Ovary (tissue), 10 donors: ENCODE measurements at places on chromosomes 12 and 14. TPM values are rescaled to one million over a fixed set of nuclear protein-coding genes. Genes with fewer than 3 reads are reported as not detected.

DNA sequence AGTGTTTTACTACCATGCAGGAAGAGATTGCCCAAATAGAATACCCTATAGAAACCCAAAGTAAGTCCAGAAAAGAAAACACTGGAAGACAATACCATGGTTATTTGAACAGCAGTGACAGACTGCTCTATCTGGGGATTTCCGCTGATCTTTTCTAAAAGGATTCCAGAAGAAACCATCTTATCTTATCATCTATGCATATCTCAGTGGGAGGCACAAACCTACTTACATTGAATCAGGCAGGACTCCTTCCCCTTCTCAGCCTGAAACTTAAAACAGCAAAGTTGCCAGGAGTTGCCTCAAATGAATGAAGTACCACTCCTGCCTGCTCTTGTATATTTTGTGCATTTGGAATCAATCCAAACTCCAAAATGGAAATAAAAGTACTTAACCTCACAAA is 56.7 kb upstream of the NR2C1 start:
- H3K36me3 ChIP-seq, result no peaks in the 10 kb centered on the region
- no peak overlapping the region for H3K27ac ChIP-seq
- no peak for DNase-seq
- no peaks in the 10 kb centered on the region for H3K4me1 ChIP-seq
- no peaks in the 10 kb centered on the region for H3K27me3 ChIP-seq
- no peak overlapping the region for H3K4me3 ChIP-seq

Gene MYO1H
- not detected for total RNA-seq

DNA sequence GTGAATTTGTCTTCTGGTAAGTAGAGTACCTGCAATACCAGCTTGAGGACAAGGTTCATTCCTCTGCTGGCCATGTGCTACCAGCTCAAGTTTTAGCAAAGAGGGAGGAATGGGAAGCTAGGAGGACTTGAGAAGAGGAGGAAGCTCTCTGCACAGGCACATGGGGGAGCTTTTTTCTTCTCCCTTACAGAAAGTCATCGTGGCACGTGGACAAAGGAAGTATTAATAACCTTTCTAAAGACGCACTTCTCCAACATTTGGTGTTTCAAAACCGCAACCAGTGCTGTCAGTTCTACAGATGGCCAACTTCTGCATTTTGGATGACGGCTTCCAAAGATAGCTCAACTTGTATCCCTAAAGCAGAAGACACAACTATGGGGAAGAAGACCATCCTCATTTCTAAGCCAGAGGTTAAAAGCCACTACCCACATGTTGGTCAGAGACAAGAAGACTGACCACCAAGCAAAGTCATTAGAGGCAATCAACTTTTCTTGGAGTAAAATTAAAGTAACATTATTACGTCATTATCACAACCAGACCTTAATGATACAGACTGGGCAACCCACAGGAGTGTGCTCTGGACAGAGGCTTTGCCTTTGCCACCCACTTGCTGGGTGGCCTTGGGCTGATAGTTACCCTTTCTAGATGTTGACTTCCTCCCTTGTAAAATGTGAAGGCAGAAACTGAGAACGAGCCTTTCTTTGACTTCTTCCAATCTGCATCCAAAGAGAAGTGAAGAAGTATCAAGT is 12.3 kb upstream of the TMED10 start:
- no peak overlapping the region for H3K4me3 ChIP-seq
- no peak overlapping the region for H3K27ac ChIP-seq
- no peak for DNase-seq
- H3K4me1 ChIP-seq, result no peaks in the 10 kb centered on the region
- H3K36me3 ChIP-seq, result no peaks in the 10 kb centered on the region

DNA sequence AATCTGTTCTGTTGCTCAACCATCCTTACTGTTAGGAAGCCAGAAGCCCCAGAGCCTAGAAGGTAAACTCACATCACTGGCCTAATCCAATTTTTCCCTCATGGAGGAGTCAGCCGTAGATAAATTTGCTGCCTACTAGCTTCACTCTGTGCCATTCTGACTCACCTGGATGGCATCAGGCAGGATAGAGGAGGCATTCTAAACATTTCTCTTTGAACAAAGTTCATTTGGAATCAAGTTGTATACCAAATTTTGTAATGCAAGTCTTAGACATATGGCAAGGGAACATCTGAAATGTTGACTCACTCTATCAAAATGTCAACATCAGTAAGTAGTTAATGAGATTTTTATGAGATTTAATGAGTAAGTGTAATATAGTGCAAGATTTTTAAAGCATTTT is 13.6 kb upstream of the TBC1D30 start:
- H3K36me3 ChIP-seq, result no peaks in the 10 kb centered on the region
- H3K4me3 ChIP-seq, result no peak overlapping the region
- H3K4me1 ChIP-seq, result no peaks in the 10 kb centered on the region
- DNase-seq, result no peak
- no peak overlapping the region for H3K27ac ChIP-seq

- no peak overlapping the region for H3K27ac ChIP-seq
- no peaks in the 10 kb centered on the region for H3K27me3 ChIP-seq
- H3K4me3 ChIP-seq, result no peak overlapping the region
- H3K4me1 ChIP-seq, result no peaks in the 10 kb centered on the region
- no peaks in the 10 kb centered on the region for H3K36me3 ChIP-seq
Measured at GRCh38 chr12:1880153-1880845, 38.2 kb downstream of the CACNA2D4 start.

DNA sequence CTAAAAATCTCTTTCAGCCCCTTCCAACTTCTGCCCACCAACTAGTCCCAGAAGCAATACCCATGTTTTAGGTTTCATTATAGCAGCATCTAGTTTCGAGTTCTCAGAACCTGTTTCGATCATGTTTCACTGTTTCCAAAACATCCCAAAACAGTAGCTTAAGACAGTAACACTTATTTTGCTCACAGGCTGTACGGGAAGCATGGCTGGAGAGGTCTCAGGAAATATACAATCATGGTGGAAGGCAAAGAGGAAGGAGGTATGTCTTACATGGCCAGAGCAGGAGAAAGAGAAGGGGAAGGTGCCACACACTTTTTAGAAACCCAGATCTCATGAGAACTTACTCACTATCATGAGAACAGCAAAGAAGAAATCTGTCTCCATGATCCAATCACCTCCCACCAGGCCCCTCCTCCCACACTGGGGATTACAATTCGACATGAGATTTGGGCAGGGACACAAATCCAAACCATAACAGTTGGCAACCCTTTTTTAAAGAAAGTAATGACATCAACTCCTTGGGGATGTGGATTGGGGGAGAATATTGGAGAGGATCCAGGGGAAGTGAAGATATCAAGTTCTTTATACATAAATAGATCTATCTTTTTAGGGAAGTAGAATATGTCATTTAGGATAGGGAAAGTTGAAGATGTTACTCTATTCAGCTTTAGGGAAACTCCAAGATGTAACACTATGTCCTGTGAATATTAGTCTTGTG is 269.9 kb upstream of the PLEKHG7 start:
- no peaks in the 10 kb centered on the region for H3K36me3 ChIP-seq
- H3K4me3 ChIP-seq, result no peak overlapping the region
- DNase-seq, result no peak
- no peak overlapping the region for H3K27ac ChIP-seq
- H3K27me3 ChIP-seq, result no peaks in the 10 kb centered on the region
- H3K4me1 ChIP-seq, result no peaks in the 10 kb centered on the region

DNA sequence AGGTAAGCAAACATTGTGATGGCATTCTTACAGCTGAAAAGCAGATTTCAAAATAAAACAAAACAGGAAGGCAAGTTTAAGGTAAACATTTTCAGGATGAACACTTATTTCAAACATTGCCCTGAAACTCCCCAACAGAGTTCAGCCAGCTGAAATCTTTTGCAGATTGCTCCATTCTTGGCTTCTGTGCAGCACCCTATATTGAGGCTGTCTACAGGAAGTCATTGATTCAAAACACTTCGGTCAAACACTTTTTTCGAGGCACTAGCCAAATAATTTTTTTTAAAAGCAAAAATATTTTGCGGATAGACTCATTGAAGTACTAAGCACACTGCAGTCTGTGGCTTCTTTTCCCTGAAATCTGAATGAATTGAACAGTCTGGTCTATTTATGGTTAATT is 318.1 kb upstream of the PDE3A start:
- H3K27me3 ChIP-seq, result no peaks in the 10 kb centered on the region
- H3K36me3 ChIP-seq, result no peaks in the 10 kb centered on the region
- peaks cover 1% of the 10 kb centered on the region for H3K4me1 ChIP-seq
- no peak for DNase-seq
- no peak overlapping the region for H3K4me3 ChIP-seq

DNA sequence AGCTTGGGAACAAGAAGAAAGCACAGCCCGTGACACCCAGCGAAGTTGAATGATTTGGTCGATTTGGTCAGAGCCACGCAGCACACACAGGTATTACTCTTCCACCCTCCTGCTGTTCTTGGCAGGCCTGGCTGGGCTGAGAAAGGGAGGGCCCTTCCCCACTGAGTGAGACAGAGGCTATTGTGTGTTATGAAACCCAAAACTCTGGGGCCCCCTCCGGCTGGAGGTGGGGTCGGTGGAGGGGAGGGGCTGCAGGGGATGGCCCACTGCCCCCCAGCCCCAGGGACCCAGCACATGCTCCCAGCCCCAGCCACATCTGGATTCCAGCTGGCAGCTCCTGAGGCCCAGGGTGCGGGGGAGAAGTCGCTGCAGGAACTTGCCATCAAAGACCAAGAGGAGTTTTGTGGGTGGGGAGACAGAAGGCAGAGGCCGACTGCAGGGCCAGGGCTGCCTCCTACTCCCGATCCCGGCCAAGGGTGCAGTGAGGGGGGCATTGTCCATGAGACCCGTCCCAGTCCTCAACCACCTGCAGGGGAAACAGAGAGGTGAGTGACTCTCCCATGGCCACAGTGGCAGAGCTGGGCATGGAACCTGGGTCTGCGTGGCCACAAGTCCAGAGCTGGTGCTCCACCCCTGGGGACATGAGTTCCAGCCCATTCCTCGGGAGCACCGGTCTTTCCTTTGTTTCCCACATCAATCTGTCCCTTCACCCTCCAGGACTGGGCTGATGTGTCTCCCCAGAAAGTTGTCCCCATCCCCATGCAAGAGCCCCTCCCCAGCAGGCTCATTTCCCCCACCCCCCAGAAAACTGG is 8.7 kb downstream of the TMEM119 start:
- no peaks in the 10 kb centered on the region for H3K4me1 ChIP-seq
- no peak overlapping the region for H3K27ac ChIP-seq
- DNase-seq, result no peak
- H3K36me3 ChIP-seq, result no peaks in the 10 kb centered on the region

Gene BATF
- 1.7 TPM for total RNA-seq

Gene ALDH1L2
- 36.4 TPM for total RNA-seq

GRCh38 chr12:65155784-65156183 is 13.6 kb upstream of the LEMD3 start:
- no peaks in the 10 kb centered on the region for H3K36me3 ChIP-seq
- no peak overlapping the region for H3K4me3 ChIP-seq
- no peaks in the 10 kb centered on the region for H3K27me3 ChIP-seq
- DNase-seq, result no peak
- no peaks in the 10 kb centered on the region for H3K4me1 ChIP-seq

Gene WIF1
- total RNA-seq, result 3.2 TPM

Gene SLC6A12
- 2.8 TPM for total RNA-seq

GRCh38 chr14:80150301-80150700 is 61.0 kb downstream of the DIO2 start:
- H3K4me3 ChIP-seq, result no peak overlapping the region
- H3K27ac ChIP-seq, result no peak overlapping the region
- H3K27me3 ChIP-seq, result no peaks in the 10 kb centered on the region
- no peak for DNase-seq
- no peaks in the 10 kb centered on the region for H3K36me3 ChIP-seq

- no peak overlapping the region for H3K27ac ChIP-seq
- H3K4me3 ChIP-seq, result no peak overlapping the region
- DNase-seq, result no peak
Measured at GRCh38 chr12:95316798-95317197, 99.2 kb downstream of the VEZT start.

DNA sequence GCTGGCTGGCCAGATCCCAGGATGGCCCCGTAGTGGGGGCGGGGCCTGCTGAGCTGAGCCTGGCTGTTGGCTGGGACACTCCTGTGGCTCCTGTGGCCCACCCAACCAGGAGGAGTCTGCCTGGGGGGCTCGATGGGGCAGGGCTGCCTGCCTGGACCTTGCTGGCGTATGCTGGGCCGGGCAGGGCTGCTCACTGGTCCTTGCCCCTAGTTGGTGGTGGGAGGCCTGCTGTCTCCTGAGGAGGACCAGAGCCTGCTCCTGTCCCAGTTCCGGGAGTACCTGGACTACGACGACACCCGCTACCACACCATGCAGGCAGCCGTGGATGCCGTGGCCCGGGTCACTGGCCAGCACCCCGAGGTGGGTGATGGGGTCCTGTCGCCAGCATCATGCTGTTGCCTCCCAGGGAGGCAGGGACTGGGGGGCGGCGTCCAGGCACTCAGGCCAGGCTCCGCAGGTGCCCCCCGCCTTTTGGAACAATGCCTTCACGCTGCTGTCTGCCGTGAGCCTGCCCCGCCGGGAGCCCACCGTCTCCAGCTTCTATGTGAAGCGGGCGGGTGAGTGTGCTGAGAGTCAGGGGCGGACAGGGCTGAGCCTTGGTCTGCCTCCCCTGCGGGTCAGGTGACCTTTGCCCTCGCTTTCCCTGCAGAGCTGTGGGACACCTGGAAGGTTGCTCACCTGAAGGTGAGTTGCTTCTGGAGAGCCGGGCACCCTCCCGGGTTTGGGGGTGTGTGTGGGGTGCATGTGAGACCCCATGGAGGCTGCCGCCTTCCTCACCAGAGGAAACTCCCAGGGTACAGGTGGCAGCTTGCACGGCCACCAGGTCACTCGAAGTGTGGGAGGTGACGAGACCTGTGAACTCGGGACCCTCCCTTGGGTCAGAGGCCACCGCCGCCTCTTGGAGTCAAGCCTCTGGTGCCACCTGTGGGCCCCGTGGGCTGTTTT is 3.4 kb downstream of the NOC4L start:
- peaks cover 21% of the 10 kb centered on the region for H3K4me1 ChIP-seq
- no peak overlapping the region for H3K4me3 ChIP-seq
- H3K27me3 ChIP-seq, result no peaks in the 10 kb centered on the region

DNA sequence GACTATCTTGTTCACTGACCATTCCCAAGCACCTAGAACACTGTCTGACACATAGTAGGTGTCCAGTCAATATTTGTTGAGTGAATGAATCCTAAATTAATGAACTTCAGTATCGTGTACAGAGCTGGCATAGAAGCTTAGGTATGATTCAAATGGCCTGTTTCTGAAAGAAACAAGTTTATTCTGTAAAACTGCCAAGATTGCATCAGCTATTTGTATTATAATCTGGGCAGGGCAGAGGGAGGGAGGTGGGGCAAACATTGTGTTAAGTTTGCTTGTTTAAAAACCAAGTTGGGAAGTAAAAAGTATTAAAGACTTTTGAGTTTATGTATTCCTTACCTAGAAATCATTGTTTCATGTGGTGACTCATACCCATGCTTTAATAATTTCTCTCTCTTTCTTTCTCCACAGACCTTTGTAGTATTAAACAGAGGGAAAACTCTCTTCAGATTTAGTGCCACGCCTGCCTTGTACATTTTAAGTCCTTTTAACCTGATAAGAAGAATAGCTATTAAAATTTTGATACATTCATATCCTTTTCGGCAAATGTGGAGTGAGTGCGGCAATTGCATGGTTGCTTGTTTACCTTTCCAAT is 92.8 kb downstream of the SCN8A start:
- no peak for DNase-seq
- no peak overlapping the region for H3K4me3 ChIP-seq
- no peaks in the 10 kb centered on the region for H3K4me1 ChIP-seq
- H3K36me3 ChIP-seq, result no peaks in the 10 kb centered on the region

GRCh38 chr14:57182760-57183503 is 85.8 kb downstream of the EXOC5 start:
- H3K27me3 ChIP-seq, result no peaks in the 10 kb centered on the region
- H3K36me3 ChIP-seq, result no peaks in the 10 kb centered on the region
- no peak overlapping the region for H3K27ac ChIP-seq
- peak; percentile 56 for DNase-seq

- no peak overlapping the region for H3K27ac ChIP-seq
- no peak overlapping the region for H3K4me3 ChIP-seq
- H3K36me3 ChIP-seq, result no peaks in the 10 kb centered on the region
- DNase-seq, result no peak
- no peaks in the 10 kb centered on the region for H3K4me1 ChIP-seq
- H3K27me3 ChIP-seq, result peaks cover 3% of the 10 kb centered on the region
Measured at GRCh38 chr12:81729781-81730180, 29.4 kb downstream of the PPFIA2 start.
